ENCODE measurements at places on chromosomes 7 and 10. TPM values are rescaled to one million over a fixed set of nuclear protein-coding genes. Genes with fewer than 3 reads are reported as not detected.

Gene GARIN1A
- 0.17 TPM for total RNA-seq

Gene GFRA1
- total RNA-seq, result 112 TPM

Gene TSPAN12
- total RNA-seq, result 29.7 TPM

Gene FAM53B
- total RNA-seq, result 20.4 TPM

Gene CPEB3
- 1.8 TPM for total RNA-seq

Gene MYOF
- total RNA-seq, result 268 TPM

Gene IFIT1B
- not detected for total RNA-seq

Gene GPR26
- not detected for total RNA-seq

Gene PRKAR2B
- total RNA-seq, result 0.80 TPM

Gene CFAP70
- total RNA-seq, result 3.7 TPM

Gene TMEM178B
- total RNA-seq, result 87.0 TPM

Gene FANK1
- 26.4 TPM for total RNA-seq

Gene TRIM74
- total RNA-seq, result not detected
